ENCODE measurements at places on chromosomes 12 and 14.

- DNase-seq, result no peak
These were observed 36.0 kb upstream of the PSEN1 start for GRCh38 chr14:73100334-73100733.

- no peak for DNase-seq
These were observed 317.0 kb downstream of the CEP128 start for GRCh38 chr14:80624581-80624980.

- no peak for DNase-seq
These were observed 649 bp upstream of the GNPNAT1 start for GRCh38 chr14:52792097-52792415.

DNA sequence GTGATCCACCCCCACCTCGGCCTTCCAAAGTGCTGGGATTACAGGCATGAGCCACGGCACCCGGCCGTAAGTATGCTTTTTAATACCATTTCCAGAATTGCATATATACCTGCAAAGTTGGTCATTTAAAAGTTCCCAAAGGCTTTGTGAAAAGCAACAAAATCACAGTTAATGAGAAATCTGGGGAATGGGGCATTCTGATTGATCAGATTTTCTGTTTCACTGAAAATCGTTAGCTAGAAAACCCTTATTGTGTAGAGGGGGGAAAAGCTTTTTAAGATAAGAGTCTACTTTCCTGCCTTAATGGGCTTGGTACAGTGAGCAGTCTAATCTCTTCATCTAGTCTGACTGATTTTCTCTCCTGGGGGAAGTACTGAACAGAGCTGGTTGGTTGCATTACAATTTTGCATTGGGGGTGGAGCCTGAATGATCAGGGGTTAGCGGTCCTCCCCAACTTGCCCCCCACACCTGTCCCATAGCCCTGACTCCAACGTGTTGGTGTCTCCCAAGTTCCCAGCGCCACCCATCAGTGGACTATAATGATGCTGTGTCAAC is 23.8 kb downstream of the IL31 start:
- DNase-seq, result no peak

DNA sequence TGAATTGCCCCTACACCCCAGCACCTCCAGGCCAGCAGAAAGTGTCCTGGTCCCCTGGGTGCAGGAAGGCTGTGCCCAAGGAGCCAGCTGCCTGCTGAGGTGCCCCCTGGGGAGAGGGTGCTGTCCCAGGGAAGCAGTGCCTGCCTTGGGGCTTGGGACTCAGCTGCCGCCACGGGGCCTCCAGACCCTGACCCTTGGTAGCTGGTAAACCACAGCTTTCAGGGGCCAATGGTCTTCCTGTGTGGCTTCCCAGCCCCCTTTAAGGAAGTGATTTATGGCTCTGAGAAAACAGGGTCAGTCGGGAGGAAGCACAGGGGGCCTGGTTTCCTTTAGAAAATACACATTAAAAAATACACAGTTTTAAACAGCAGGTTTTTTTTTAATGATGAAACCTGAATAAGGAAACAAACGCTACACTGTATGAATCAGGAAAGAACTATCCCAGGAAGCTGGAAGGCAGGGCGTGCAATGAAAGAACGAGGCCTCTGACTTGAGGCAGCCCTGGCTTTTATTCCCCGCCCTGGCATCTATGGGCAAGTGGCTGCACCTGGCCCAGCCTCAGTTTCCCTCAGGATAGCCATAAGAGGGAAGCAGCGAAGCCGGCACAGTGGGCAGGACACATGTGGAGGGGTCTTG is 40.6 kb upstream of the EML1 start:
- DNase-seq, result no peak

GRCh38 chr12:5864301-5864700 is 80.8 kb downstream of the ANO2 start:
- no peak for DNase-seq

DNA sequence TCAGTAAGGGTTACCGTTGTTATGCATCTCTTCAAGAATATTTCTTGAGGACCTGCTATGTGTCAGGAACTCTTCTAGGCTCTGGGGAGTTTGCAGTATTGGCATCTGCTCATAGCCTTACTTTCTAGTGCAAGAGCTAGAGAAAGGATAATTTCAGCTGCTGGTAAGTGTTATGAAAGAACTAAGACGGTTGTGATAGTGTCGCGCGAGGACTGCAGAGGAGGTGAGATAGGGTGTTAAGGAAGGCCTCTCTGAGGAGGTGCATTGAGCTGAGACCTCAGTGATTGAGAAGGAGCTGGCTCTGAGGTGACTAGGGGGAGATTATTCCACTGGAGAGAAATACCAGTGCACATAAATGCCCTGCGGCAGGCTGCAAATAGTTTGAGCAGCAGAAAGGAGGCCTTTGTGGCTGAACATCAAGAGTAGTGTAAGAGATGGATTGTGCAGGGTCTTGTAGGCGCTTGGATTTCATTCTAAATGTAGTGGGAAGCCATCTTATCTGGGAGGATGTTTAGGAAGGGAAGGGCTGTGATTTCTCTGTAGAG is 824 bp downstream of the DDX55 start:
- DNase-seq, result no peak

DNA sequence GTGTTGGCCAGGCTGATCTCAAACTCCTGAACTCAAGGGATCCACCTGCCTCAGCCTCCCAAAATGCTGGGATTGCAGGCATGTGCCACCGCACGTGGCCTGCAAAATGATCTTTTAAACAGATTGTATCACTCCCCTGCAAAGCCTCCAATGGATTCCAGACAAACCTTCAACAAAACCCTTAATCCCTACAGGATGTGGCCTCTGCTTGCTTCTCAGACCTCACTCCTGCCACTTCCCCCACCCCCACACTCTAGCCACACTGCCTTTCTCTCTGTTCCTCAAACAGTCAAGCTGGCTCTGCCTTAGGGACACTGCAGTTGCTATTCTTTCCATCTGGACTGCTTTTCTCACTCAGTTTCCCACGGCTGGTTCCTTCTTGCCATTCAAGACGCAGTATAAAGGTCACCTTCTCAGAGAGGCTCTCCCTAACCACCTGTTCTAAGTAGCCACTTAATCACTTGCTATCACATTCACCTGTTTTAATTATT is 47.3 kb upstream of the TMED10 start:
- DNase-seq, result no peak

DNA sequence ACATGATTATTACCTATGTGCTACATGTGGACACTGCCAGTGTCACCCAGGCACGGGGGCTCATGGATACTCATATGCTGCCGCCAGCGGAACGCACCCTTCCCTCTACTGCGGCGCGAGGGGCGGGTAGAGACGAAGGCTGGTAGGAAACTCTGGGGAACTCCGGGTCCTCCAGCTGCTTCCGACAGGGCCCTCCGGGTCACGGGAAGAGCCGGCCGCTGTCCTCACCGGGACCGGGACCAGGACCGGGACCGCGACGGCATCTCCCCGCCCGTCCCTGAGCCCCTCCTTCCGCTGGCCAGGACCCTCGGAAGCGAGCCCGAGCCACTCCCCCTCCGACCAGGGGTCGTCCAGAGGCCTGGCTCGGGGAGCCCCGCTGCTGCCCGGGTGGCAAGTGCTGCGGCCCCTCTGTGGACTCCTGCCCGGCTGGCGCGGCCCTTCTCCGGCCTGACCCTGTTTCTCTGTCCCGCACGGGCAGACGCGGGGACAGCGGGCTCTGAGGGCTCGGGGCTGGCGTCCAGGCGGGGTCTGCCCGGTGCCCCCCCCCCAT is 209.6 kb downstream of the ADGRD1 start:
- DNase-seq, result no peak

DNA sequence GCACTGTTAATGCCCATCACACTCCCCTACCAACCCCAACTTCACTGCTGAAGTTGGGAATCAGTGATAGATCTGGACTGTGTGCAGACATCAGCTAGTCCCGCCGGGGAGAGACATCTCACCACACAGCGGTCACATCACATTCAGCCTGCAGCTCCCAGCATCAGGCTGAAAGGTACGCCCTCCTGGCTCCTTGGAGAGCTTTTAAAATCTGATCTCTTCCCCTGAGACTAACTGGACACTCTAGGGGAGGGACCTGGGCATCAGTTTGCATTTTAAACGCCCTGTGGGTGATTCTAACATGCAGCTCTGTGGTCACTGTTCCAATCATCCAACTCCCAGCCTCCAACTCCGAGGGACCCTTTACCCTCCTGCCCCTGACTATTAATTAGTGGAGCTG is 58.4 kb downstream of the CCDC85C start:
- DNase-seq, result no peak

DNA sequence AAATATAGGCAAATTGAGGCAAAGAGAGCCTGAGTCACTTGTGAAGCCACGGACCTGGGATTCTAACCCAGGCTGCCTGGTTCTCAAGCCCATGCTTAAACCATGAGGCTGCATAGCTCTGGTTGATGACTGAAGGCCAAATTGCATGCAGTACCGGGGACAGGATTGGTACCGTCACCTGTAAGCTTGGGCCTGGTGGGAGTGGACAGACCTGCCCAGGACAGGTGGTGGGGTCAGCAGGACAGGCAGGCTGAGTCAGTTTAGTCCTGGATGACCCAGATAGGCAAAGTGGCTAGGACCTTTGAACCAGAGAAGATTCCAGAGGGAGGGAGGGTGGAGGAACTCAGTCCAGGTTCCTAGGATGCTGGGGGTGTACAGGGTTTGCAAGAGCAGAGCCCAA is 25.8 kb downstream of the RIN3 start:
- no peak for DNase-seq

DNA sequence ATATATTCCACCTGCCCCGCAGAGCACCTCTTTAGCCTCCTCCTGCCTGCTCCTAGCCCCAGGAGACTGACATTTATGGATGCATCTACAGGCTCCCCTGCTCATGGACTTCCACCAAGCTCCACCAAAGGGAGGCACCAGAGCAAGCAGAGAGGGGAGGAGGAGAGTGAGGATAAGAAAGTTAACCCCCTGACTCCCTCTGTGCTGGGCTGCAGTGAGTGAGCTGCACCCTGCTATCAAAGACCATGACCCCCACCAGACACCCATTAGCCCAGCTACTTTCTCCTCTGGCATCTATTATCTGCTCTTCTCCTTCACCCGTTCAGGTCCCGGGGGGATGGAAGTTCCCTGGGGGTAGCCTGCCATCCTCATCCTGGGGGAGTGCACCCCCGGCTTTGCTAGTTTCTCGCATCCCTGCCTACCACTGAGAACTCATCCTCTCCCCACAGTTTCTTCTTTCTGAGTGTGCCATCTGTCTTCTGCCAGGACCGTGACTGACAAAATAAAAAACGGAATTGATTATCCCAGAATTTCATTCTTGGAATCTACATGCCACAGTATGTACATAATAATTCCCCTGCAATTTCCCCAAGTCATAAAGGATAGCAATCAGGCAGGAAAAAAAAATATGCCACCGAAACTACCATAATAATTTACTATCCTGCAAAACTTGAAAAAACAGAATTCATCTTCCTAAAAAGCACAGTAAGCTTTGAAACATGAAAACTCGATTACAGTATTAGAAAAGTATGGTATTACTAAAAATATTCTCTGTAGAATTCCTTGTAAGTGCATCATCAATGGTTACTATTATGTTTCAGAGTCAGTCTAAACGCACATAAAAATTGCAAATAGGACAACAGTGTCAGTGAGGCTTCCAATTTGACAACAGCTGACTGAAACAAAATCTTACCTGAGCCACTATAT is 45.2 kb downstream of the FOXN3 start:
- DNase-seq, result no peak

GRCh38 chr12:66066137-66066928 is 64.2 kb downstream of the LLPH start:
- DNase-seq, result no peak

DNA sequence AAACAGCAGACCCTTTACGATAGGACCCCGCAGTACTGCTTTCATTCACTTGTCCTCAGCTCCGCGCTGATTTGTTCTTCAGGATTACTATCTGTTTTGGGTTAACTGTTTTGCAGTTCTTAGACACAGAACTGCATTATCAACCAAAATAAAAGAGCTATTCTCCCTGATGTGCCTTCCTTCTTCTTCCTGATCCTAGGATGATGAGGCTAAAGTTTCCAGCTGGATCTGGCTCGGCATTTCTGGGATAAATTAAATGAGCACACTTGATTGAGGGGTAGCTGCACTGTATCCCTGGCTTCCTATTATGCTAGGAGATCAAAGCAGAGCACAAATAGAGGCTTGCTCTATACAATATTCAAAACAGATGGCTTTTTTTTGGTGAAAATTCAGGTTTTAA is 165.7 kb downstream of the FBXL14 start:
- DNase-seq, result no peak

GRCh38 chr14:61866932-61867920 is 105.0 kb downstream of the SNAPC1 start:
- no peak for DNase-seq

- DNase-seq, result no peak
These were observed 57.6 kb downstream of the C12orf56 start for GRCh38 chr12:64332938-64333337.

GRCh38 chr14:24283796-24284460 is 12.5 kb upstream of the RABGGTA start:
- DNase-seq, result no peak

DNA sequence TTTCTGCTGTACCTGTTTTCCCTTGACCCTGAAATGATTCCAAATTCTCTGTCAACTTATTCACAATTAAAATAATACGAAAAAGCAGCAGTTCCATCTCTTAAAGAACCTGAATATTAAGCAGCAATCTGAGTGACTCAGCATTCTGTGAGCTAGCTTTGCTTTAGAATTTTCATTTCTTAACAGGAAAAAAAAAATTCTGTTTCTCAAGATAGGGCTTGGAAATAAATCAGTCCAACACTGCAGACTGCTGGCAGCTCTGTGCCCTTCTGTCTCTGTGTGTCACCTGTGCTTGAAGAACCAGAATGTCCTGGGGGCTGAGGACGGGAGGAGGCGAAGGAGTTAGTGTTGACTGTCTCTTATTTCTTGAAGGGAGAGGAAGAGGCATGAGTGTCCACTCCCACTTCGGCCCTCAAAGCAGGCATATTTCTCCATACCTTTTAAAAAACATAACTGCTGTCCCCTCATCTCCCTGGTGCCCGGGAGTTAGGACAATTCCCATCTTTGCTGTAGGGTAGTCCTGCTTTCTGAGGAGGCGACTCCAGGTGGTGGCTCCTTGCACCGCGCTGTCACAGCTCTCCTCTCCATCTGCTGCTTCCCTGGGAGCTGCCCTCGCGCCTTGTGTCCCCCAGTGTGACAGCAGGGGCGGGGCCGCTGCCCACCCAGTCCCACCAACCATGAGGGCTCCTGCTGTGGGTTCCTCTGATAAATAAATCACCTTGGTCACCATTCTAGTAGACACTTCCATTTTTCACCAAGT is 203.1 kb downstream of the CALM1 start:
- no peak for DNase-seq

Measured in breast epithelium (tissue), 4 donors.